ENCODE measurements at places on chromosomes 5 and 9.

- DNase-seq = no peak
These were observed 39.1 kb downstream of the SHLD3 start for GRCh38 chr5:65663804-65664521.

GRCh38 chr9:137313956-137314560 is 12.0 kb upstream of the NRARP start:
- DNase-seq = no peak

DNA sequence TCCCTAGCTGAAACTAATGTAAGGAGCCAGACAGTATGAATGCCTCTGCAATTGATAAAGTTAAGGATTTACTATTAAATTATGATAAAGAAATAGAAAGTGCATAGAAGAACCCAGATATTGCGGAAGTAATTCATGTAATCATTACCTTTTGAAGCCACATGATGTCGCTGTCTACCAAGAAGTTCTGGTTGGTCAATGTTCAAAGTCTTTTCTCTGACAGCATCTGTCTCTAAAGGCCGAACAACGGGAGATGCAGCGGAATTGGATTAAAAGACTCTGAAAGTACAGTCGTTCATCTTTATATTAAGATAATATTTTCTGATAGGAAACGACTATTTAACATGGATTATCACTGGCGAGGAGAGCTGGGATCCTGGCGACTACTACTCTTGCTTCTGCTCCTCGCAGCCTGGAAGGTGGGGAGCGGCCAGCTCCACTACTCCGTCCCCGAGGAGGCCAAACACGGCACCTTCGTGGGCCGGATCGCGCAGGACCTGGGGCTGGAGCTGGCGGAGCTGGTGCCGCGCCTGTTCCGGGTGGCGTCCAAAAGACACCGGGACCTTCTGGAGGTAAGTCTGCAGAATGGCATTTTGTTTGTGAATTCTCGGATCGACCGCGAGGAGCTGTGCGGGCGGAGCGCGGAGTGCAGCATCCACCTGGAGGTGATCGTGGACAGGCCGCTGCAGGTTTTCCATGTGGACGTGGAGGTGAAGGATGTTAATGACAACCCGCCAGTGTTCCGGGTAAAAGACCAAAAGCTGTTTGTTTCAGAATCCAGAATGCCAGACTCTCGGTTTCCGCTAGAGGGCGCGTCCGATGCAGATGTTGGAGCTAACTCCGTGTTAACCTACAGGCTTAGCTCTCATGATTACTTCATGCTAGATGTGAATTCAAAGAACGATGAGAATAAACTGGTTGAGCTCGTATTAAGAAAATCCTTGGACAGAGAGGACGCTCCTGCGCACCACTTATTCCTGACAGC is at the start of gene PCDHA8:
TSS of gene PCDHA8 (plus strand) at position 210 of the 985 bp plus-strand sequence. CDS start at position 345, 135 bp downstream.
- DNase-seq = peak; percentile 15

- DNase-seq = peak; percentile 65
These were observed 57.7 kb upstream of the MEF2C start for GRCh38 chr5:88940713-88941112.

DNA sequence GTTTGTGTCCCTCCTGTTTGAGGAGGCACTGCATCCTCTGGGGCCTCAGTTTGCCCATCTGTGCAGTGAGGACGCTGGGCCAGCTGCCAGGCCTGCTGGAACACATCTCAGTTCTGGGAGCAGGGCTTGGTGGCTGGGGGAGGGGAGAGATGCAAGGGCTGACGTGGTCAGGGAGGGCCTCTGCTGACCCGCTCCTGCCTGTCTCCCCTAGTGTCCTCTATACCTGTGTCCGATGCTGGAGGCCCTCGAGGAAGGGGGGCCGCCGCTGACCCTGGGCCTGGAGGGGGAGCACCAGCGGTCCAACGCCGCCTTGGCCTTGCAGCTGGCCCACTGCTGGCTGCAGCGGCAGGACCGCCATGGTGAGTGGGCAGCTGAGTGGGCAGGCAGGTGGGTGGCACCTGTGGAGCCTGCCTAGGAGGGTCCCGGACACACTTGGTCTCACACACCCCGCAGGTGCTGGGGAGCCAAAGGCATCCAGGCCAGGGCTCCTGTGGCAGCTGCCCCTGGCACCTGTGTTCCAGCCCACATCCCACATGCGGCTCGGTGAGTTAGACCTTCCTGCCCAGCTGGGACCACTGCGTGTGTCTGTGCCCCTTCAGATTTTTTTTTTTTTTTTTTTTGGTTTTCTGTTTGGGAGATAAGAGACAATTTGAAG is 5.8 kb downstream of the FPGS start:
- DNase-seq = no peak

DNA sequence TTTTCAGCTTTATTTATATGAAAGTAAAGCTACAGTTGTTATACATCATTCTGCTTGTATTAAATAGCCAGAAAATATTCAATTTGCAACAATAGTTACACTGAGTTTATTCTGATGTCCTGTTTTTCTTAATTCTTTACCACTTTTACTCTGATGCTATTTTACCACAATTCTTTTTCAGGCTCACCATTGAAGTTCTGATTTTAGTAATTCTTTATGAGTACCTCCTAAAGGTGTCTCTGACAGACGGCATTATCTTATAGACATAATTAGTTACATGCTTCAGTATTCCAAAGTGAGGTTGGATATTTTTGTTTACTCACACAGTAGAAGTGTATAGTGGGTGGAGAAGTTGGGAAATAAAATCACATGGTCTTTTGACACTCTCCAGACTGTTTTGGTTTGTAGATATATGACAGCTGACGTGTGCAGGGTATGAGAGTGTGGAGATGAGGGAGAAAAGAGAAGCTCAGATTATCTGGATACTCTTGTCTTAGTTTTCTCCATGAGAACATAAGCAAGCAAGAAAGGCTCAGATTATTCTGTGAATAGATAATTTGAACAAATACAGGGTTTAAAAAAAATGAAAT is 97.4 kb downstream of the FBXO4 start:
- DNase-seq = no peak

- DNase-seq = peak; percentile 85
These were observed 17.5 kb downstream of the DAP start for GRCh38 chr5:10743526-10743925.

GRCh38 chr9:81492710-81493447 is 196.5 kb downstream of the TLE1 start:
- DNase-seq = no peak

DNA sequence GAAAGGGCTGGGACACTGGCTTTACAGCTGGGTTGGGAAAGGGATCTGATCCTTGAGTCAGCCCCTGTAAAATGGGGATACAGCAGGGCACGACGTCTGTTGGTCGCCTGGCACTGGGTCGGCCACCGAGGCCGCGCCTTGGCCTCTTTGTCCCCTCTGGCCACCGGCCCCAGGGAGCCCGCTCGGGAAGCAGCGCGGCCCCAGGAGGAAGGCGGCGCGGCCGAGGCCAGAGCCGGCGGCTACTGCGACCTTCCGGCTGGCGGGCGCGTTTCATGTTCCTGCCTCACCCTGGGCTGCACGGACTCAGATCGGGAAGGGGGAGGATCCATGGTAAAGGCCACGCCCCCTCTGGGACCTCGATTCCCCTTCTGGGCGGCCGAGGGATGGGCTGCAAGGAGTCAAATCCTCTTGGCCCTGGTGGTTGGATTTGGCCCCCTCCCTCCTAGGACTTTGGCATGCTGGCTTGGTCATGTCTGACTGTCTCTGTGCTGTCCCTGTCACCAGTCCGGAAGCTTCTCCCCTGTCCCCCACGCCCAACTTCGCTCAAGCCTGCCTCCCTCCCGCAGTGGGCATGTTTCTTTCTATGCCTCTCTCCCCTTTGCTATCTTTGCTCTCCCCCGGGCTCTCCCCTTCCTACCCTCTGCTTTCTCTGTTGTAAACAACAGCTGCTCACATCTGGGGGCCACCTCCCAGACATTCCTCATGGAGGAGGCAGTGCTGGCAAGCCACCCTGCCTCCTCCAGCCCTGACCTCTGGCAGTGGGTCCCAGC is 25.8 kb downstream of the FPGS start:
- DNase-seq = peak; percentile 69

DNA sequence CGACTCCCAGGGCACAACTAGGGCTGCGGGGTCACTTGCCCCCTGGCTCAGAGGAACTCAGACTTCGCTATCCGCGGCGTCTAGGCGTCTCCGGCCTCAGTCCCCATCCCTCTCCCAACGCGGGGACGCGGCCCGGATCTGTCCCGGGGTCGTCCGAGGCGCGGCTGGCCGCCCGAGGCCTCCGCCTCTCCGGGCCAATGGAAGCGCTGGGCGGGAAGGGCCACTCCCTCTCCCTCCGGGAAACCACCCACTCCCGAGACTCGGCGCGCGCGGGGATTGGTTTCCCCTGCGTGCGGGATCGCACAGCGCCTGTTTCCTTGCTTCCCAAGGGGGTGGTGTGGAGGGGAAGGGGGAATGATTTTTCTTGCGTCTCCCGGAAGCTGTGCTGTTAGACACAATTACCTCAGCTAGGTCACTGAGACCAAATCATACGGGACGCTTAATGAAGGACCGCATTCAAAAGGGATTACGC is 38.3 kb downstream of the NR2F1 start:
- no peak for DNase-seq
